ENCODE measurements at places on chromosomes 11 and 22.

- no peak for DNase-seq
Measured at GRCh38 chr11:12706545-12707499, 32.6 kb downstream of the TEAD1 start.

DNA sequence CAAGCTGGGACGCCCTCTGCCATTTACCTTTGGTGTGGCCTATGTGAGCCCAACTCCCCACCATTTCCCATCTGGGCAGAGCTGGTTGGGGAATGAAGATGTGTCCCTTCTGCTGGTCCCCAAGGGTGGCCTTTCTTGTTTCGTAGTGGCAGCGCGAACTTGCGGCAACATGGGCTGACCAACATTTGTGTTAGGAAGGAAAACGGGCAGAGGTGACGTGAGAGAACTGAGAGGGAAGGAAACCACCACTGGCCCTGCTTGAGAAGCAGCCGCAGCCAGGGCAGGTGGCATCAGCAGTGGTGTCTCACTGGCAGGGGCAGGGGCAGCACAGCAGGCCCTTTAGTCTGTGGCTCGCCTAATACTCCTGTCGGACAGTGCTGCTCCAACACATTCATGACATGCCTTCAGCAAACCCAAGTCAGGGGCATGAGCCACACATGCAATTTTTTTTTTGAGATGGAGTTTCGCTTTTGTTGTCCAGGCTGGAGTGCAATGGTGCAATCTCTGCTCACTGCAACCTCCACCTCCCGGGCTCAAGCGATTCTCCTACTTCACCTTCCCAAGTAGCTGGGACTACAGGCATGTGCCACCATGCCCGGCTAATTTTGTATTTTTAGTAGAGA is 29.9 kb downstream of the LRRC74B start:
- no peak for DNase-seq

- DNase-seq, result peak; percentile 12
Measured at GRCh38 chr22:33923660-33924246, 3.5 kb upstream of the LARGE1 start.

DNA sequence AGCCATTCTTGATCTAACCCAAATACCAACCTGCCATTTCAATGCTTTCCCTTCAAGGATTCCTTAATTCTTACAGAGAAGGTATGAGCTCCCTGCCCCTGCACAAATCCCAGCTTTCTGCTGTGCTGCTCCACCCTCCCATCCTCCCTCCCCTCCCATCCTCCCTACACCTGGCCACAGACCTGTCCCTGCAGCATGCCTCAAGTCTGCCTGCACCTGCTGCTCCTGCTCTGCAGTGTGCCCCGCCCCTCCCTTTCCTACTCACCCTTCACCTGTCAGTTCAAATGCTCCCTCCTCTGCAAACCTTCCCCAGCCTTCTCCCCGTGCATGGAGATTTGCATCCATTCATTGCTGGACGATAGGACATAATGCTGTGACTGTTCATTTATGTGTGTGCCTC is 139.9 kb upstream of the NARS2 start:
- no peak for DNase-seq

- no peak for DNase-seq
Measured at GRCh38 chr22:32545801-32546200, 71.2 kb downstream of the FBXO7 start.

DNA sequence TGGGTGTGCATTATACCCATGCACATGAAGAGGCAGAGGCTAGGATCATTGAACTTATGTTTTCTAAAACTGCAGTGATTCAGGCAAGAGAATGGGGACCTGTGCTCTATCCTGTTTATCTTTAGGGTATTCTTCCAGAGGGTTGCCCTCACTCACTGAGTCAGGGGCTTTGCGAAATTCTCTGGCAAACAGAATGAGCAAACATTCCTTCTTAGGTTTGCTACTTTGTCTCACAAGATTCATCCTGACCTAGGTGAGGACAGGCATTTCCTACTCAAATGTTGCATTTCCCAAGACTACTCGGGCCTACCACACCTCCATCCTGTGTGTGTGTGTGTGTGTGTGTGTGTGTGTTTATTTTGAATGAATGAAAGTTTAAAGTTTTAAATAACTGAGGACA is 2.7 kb upstream of the EIF3M start:
- no peak for DNase-seq

- no peak for DNase-seq
Measured at GRCh38 chr22:37781434-37782059, 26.2 kb upstream of the GCAT start.

DNA sequence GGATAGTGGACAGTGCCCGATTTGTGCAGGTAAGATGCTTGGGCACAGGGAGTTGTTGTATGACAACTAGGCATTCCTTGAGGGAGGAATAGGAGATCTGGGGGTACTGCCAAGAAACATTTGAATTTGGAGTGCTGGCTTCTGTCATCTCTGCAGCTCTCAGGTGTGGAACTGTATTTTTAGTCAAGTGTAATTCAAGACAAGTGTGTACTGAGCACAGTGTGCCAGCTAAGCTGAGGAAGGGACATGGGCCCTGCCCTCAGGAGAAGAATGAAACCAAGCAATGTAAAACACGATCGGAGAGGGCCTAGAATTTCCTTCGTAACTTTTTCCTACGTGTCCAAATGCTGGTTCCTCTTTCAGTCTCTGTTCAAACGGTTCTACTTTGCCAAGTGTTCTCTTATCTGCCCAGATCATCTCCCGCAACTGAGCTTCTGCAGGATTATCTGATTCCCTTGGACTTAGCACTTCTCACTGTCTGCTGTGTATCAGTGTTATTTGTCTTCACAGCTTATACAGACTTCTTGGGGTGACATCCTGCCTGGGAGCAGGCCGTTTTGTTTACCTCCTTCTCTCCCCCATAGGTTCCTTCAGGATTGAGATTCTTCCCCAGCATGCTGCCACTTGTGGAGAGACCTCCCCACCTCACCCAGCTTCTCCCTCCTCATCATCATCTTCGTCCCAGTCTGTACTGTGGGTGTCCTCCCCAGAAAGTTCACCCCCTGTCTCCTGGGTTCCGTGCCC is 27.6 kb downstream of the ART5 start:
- no peak for DNase-seq

- no peak for DNase-seq
Measured at GRCh38 chr11:93212094-93212493, 14.3 kb upstream of the SLC36A4 start.

DNA sequence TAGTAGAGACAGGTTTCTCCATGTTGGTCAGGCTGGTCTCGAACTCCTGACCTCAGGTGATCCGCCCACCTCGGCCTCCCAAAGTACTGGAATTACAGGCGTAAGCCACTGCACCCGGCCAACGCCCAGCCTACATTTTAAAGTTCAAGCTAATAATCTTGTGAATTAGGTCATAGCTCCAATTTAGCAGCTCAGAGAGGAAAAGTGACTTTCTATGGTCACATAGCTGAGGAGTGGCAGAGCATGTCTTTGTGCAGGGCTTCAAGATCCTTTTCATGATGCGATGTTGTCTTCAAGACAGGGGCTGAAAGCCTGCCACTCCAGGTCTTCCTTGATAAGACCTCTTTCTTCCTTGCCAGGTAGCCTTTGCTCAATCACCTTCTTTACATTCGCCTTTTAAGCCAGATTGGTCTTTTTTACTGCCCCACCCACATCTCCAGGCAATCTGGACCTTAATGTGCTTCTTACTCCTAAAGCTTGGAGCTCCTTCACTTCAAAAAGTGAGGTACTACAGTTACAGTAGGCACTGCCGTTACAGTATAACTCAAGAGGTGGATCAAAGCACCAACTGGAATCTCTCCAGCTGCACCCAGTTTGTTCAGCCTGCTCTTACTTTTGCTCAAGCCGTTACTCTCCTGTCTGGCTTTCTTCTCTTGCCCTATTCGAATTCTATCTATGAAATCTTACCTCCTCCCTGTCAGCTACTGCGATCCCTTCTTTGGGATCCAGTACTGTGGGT is 18.2 kb downstream of the YWHAH start:
- no peak for DNase-seq

GRCh38 chr11:10072142-10072541 is 221.9 kb downstream of the SBF2 start:
- DNase-seq, result no peak

DNA sequence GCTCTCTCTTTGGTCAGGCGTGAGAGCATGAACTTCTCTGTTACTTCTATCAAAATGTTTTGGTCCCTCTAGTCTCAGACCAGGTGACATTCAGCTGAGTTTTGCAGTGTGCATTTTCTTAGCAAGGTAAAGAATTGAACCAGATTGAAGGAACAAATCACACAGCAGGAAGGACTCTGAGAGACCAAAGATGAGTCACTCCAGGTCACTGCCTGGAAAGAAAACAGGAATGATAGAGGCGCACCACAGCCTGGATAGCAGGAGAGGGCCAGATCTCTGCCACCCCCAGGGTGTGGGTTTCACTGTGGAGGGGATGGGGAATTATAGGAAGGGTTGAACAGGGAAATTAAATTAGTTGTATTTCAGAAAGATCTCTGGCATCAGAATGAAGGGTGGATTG is 788.3 kb downstream of the NTM start:
- DNase-seq, result no peak

DNA sequence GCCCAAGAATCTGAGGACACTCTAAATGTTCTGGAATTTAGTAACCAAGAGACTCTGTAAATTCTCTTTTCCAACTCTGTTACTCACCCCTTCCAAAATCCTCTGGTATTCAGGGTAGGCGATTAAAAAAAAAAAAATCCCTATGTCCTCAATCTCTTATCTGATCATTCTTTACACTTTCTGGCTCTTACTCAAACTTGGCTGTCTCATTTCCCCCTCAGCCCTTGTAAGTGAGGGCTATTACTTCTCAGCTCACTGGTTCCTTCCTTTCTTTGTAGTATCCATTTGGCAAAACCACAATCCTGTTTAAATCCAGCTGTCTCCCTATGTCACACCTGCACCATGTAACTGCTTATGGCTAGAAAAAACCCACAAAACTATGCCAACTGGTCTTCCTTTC is 12.7 kb upstream of the MSANTD2 start:
- DNase-seq, result no peak

DNA sequence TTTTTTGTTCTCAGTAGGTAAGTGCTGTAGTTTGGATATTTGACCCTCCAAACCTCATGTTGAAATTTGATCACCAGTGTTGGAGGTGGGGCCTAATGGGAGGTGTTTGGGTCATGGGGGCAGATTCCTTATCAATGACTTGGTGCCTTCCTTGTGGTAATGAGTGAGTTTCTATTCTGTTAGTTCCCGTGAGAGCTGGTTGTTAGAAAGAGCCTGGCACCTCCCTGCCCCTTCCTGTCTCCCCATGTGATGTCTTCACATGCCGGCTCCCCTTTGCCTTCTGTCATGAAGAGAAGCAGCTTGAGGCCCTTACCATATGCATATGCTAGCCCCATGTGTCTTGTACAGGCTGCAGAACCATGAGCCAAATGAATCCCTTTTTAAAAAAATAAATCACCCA is 138.3 kb downstream of the TMEM135 start:
- DNase-seq, result no peak

GRCh38 chr11:78612721-78613377 is 38.2 kb upstream of the NARS2 start:
- no peak for DNase-seq

- DNase-seq, result no peak
Measured at GRCh38 chr11:82909015-82909640, 7.6 kb downstream of the DDIAS start.

DNA sequence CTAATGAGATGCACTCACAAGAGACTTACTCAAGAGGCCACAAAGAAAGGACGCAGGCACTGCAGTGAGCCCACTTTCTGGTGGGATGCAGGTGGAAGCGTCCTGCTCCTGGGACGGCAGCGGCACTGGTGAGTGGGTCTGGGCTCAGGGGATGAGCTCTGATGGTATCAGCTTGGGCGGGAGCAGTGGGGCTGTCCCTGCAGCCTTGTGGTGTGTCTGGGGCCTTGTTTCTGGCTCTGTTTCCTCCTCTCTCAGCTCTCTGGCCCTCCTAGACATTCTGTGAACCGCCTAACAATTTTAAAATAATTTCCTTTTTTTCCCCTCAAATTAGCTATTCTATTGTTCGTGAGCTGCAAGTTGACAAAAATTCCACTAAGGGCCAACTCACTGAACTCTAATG is 8.8 kb upstream of the ST14 start:
- no peak for DNase-seq

GRCh38 chr11:94741022-94741679 is 27.0 kb upstream of the AMOTL1 start:
- DNase-seq, result no peak

DNA sequence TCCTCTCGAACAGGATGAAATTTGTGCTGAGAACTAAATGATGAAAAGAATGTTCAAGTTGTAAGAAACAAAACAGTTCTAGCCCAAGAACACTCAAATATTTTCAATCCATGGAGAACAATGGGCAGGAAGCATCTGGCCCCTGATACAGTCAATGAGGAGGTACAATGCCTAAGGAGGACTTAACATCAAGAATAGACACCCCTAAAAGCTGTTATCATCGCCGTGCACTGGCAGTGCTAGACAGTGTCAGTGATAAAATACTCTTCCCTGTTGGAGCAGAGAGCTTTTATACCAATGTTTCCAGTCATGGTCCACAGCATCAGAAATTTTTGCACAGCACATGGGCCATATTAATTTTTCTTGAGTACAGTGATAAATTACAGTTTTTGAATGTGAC is 20.2 kb upstream of the VSTM5 start:
- DNase-seq, result no peak

DNA sequence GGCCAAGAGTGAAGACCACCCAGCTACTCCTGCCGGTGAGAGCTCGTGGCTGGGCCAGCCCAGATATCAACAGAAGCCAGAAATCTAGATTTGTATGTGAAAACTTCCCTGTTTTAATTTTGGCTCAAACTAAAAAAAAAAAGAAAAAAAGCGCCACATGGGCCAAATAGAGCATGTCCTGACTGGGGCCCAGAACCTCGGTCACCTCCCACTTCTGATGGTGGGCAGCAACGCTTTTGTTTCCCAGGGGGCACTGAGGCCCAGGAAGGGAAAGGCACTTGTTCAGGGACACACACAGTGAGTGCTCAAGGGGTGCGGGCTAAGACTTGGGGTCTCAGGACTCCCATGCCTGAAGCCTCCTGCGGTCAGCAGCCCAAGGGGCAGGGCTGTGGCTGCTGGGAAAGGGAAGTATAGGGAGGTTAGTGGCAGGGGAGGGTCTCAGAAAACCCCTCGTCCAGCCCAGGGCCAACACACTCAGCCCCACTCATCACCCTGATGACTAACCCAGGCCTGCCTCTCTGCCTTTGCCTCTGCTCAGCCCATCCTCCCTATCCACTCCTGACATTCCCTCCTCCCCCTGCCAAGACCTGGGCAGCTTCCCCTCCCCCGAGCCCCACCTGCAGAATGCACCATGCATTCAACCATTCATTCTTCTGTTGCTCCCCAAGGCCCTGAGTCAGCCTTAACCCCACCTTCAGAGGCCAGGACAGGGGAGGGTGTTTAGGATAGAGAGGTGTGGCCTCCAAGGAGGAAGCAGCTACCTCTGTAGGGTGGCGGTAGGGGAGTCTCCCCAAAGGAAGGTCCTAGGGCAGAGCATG is 30.0 kb upstream of the TCF20 start:
- DNase-seq, result peak; percentile 71
